ENCODE measurements at places on chromosomes 7 and 10.

- DNase-seq, result no peak
Observed at GRCh38 chr10:100655326-100655759, 90.0 kb upstream of the PAX2 start.

- no peak for DNase-seq
Observed at GRCh38 chr7:75953431-75953830, 38.5 kb downstream of the POR start.

DNA sequence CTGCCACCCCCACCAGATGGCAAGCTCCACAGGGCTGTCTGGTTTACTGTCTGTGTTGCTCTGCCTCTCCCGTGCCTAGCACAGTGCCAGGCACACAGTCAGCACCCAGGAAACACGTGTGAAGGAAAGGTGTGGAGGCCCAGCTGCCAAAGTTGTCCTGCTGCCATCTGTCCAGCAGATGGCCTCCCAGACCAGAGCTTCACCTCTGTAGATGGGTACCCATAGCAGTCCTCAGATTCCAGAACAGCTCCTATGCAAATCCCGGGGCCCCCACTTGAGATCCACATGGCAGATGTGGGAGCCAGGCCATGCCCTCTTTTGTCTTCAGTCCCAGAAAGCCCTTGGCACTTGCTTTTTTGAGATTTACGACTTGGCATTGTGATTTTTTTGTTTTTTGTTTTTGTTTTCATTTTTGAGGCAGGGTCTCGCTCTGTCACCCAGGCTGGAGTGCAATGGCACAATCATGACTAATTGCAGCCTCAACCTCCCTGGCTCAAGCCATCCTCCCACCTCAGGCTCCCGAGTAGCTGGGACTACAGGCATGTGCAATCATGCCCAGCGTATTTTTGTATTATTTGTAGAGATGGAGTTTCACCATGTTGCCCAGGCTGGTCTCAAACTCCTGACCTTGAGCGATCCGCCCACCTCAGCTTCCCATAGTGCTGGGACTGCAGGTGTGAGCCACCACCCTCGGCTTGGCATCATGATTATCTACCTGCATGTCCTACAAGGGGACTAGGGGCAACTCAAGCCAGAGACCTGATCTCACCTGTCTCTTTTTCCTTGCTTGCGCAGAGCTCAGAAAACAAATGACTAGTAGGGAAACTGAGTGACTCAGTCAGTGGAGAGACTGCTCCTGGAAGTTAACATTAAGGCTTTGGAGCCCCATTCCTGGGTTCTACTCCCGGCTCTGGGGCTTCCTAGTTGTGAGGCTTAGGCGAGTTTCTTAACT is 16.9 kb upstream of the PALD1 start:
- DNase-seq, result peak; percentile 21

DNA sequence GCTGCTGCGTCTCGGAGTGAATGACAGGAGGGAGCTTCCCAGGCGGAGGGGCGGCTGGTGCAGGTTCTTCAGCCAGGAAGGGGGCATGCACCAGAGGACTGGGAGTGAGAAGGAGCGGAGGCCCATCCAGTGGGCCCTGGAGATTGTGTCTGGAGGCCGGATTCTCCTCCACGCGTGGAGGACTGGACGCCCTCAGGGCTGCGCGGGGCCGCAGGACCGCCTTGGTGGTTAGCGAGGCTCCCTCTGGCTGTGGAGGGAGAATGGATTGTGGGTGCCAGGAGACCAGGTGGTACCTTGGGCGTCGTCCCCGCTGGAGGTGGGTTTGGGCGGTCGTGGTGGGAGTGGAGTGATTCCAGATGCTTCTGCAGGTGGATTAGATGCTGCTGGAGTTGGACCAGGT is 68.9 kb downstream of the ELFN1 start:
- no peak for DNase-seq

DNA sequence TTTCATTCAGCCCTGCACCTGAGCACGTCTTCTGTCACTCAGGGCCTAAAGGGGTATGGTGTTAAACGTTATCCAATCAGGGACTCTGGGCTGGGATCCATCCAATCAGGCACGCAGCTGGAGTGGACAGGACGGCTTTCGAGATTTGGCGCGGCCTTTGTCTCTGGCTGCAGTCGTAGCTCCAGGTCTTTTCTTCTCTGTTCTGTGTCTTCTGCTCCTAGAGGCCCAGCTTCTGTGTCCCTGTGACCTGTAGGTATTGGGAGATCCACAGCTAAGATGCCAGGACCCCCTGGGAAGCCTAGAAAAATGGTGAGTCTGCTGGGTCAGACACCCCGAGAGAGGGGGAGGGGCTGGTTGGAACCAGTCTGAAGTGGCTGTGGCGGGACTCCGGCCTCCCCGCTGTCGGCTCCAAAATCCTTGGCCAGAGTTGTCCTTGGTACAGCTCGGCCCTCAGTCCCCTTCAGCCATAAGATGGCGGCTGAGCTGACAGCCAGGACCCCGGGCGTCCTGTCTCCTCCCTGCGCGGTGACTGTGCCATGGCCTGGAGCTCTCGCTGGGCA is 11.7 kb upstream of the ZNF680 start:
- DNase-seq, result no peak

GRCh38 chr7:10475940-10476641 is 497.6 kb upstream of the PHF14 start:
- no peak for DNase-seq

DNA sequence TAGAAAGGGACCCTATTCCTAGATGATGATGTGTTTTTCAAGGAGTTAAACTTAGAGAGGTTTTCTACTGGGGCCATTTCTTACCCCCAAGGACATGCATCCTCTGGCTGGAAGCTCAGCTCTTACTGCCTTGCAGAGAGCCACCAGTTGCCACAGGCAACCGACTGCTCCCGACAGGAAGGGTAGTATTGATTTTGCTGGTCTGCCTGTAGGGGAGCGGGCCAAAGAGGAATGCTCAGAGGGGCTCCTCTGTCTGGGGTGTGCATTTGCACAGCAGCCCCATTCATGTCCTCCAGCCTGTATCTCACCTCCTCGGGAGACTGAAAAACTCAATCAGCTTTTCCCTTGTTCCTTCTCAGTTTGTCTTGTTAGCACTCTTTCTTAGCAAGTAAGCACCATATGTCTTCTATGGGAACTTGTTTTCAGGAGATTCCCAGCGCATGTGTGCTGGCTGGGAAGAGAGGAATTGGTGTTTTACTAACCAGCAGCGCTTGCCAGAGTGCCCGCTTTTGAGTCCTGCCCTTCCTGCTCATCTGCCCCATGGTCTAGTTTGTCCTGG is 739.0 kb upstream of the GALNT17 start:
- no peak for DNase-seq

GRCh38 chr10:43735907-43736306 is 87.2 kb upstream of the ZNF32 start:
- no peak for DNase-seq

- DNase-seq, result no peak
Observed at GRCh38 chr10:91907033-91907594, 2.2 kb downstream of the FGFBP3 start.

DNA sequence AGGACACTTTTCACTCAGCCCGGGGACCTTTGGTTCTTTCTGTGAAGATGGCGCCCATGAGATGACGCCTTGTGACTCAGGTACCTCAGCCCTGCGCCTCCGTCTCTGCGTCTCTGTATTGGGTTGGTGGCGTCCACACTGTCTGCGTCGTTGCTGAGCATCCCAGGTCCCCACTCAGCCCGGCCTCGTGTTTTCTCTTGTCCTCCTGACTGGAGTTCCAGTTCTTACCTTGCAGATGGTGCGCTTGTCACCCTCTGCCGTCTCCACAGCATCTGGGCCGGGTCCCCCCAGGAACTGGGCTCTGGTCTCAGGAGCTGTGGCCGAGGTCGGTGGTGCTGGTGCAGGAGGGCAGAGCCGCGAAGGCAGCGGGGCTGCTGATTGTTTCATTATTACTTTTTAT is 150.4 kb downstream of the WDR37 start:
- DNase-seq, result no peak

DNA sequence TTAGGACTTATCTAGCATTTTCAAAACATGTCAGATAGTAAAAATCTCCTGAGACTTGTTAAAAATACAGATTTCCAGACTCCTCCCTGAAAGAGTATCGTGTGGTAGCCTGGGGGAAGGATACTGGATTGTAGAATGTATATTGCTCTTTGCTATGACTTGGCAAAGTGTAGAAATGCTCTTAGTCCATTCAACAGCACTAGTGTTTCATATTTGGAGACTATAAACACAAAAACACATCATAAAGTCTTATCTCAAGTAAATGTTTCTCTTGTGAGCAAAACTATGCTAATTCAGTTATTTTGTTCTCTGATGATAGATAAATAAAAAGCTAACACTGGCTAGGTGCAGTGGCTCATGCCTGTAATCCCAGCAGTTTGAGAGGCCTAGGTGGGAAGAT is 137.5 kb upstream of the PRPS1L1 start:
- DNase-seq, result no peak

DNA sequence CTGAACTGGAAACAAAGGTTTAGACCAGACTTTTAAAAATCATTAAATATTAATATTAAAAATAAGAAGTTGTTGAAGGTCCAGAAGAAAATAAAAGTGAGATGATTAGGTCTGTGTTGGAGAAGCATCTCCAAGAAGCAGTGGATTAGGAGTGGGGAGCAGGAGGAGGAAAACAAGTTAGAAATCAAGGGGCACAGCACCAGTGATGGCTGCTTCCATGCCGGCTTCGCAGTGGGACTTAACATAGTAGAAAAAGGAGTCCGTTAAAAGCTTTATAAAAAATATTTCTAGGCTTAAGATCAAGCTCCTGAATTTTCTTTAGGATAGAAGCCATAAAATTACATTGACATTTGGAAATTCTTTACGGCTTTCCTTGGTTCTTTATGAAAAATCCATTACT is 95.8 kb downstream of the CDC14C start:
- DNase-seq, result no peak

GRCh38 chr7:143902332-143902899 is 440 bp upstream of the TCAF1 start:
- no peak for DNase-seq

DNA sequence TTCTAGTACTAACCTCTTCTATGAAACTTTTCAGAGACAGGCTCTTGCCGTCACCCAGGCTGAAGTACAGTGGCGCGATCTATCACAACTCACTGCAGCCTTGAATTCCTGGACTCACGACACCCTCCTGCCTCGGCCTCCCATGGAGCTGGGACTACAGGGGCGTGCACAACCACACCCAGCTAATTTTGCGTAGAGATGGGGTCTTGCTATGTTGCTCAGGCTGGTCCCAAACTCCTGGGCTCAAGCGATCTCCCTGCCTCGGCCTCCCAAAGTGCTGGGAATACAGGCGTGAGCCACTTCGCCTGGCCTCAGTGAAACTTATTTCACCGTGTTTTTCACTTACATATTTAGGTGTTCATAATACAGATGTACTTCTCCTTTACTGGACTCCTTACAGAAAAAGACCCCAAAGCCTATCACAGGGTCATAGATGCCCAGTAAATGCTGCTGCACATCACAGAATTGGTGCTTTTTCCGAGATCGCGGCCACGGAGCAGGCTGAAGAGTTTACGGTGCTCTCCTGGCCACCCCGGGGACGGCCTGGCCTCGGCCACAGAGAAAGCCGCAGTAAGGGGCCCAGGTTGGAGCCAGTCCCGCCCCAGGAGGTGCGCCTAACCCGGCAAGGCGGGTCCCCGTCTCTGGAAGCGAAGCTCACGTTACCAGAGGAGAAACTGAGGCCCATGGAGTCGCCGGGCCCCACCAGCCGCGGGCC is 595 bp downstream of the TBL2 start:
- DNase-seq, result no peak

DNA sequence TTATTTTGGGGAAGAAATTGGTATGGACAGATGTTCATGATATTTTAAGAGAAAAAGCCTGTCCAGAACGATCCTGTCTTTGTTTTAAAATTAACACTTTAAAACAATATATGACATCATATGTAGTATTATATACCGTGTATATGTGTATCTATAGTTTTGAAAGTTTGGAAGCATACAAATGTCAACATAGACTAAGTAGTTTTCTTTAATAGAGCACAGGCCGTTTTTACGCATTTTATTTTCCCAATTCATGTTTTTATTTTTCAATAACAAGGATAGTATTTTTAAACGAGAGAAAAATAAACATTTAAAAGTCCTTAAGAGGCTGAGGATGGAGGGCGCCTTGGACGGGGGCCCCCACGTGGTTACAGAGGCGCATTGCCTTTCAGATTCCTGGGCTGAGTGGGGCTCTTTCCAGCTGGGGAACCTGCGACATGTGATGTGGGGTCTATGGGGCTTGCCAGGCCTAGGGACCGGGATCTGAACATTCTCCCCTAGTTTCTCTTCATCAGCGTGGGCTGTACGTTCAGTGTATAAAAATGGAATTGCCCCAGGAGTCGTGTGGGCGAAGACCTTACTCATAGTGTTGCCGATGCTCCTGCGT is 127.8 kb upstream of the ZNF746 start:
- DNase-seq, result peak; percentile 28

DNA sequence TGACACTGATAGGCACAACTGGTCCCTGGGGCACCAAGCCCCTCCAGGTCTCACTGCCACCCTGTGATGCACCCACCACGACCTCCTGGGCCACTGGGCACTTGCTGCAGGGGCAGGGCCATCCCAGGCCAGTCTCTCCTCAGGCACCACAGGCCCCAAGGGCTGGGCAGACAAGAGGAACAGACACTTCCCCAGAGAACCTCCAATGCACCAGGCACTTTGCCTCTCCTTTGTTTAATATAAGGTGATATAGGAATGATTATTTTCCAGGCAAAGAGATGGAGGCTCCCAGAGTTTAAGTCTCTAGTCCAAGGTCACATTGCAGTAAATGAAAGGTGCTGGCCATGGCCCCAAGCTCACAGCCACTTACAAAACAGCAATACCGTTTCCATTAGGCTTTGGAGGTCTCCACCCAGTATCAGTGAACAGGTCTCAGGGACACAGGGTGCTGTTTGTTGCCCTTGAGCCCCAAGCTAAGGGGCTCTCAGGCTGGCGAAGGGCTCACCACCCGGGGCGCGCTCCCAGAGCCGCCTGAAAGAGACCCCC is 4.5 kb downstream of the DEPP1 start:
- no peak for DNase-seq

- DNase-seq, result no peak
Observed at GRCh38 chr10:77247031-77247990, 390.3 kb downstream of the KCNMA1 start.

- DNase-seq, result no peak
Observed at GRCh38 chr10:111392159-111392558, 315.3 kb downstream of the ADRA2A start.

GRCh38 chr7:114414156-114415063 is at the start of gene FOXP2:
TSS of gene FOXP2 (plus strand) at chr7:114414815. CDS start at chr7:114426512, 11,697 bp downstream.
- no peak for DNase-seq

DNA sequence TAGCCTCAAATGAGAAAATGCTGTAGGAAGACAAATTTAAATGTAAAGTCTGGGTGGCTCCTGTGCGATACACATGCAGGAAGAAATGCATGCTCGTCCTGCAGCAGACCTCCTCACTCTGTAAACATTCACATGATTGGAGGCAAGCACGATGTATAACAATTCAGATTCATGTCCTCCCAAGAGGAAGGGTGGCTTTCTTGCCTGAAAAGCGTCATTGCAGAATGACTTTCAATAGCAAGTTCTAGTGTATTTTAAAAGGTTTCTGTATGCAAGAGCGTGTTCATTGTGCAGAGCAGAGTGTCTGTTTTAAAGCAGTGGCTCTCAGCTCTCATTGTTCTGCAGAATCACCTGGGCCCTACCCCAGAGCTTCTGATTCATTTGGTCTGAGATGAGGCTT is 170.3 kb upstream of the CELF2 start:
- no peak for DNase-seq
